ENCODE measurements at places on chromosomes 16 and 17.
A peak's percentile ranks its signal among the peaks of the same experiment; 100 is the strongest.

GRCh38 chr16:4404967-4405696 is 11.3 kb downstream of the CORO7 start:
- peak; percentile 14 for DNase-seq

- DNase-seq, result no peak
Observed at GRCh38 chr17:72931635-72932034, 160.9 kb downstream of the SLC39A11 start.

GRCh38 chr17:61997664-61998063 is 67.4 kb downstream of the MED13 start:
- DNase-seq, result no peak

GRCh38 chr16:1615761-1616160 is 3.6 kb downstream of the CRAMP1 start:
- no peak for DNase-seq

DNA sequence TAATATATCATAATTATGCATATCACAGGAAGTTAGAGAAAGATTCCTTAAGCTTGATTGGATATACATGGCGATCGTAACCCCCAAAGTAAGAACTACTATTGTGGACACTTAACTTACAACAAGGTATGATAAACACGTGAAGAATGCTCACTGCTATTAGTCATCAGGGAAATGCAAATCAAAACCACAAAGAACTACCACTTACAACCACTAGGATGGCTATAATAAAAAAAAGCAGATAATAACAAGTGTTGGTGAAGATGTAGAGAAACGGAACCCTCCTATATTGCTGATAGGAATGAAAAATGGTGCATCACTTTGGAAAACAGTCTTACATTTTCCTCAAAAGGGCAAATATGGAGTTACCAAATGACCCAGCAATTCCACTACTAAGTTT is 265.9 kb downstream of the SLC39A11 start:
- DNase-seq, result no peak

DNA sequence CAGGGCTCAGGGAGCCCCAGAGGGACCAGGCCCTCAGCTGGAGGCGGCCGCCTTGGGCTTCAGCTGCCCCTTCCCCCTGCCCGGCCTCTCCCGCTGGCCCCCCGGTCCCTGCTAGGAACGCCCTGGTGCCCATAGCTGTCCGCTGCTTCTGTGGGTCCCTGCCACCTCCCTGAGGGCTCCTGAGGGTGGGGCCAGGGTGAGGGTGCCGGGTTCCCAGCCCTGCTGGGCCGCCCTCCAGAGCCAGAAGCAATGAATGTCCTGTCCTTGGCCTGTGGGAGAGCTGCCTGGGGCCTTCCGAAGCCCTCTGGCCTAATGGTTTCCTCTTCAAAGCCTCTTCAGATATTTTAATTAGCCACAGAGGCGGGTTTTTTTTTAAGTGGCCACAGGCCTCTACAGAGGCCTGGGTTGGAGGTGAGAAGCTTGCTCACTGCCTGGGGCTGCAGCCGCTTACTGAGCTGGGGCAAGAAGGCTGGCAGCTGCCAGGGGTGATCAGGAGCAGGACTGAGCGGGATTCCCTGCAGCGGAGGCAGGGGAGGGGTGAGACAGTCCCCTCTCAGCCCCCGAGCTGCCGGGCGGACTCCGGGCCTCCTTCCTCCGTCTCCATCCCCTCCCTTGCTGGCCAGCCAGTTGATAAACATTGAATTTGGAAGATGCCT is 9.9 kb downstream of the CENPX start:
- DNase-seq, result no peak

DNA sequence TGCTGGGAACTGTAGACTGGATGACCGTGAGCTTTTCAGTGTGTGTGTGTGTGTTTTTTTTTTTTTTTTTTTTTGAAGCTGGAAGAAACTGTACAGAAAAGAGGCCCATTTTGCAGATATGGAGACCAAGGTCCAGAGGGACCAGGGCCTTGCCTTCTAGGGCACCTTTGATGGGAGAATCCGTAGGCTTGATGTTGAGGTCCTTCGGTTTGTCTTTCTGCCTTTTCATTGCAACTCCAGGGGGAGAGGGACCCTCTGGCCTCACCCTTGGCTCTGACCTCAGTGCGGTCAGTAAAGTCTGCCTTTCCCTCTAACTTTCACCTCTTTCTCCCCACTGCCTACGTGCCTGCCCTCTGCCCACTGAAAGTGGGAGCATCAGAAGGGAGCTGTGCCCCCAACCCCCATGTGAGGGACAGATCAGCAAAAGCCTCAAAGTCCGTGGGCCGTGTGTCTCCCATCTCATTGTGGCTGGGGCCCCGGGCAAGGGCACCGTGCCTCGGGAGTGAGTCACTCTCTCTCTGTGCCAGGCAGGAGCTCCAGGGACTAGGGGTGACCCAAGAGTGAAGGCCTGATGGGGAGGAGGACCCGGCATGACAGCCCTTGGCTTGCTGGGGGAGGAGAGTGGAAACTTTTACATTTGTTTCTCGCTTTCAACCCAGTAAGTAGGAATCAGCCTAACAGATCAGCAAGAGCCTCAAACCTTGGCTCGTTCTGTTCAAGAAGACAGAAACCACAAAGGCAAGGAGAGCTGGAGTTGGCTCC is 123.6 kb downstream of the CMIP start:
- no peak for DNase-seq

GRCh38 chr17:2598166-2598565 is 4.7 kb downstream of the PAFAH1B1 start:
- no peak for DNase-seq

DNA sequence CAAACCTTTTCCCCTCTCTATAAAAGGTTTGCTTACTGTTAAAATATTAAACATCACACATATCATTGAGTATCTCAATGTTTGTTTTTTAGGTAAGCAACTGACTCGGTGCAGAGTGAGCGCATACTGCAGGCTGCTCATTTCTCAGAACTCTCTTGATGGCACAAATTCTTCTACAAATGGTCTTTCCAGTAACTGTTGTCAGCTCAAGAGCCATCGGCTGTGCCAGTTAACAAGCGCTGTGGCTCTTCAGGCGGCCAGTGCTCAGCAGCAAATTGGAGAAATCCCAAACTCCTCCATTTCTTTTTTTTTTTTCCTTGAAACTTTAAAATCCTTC is 8.6 kb downstream of the ABCA3 start:
- DNase-seq, result no peak

DNA sequence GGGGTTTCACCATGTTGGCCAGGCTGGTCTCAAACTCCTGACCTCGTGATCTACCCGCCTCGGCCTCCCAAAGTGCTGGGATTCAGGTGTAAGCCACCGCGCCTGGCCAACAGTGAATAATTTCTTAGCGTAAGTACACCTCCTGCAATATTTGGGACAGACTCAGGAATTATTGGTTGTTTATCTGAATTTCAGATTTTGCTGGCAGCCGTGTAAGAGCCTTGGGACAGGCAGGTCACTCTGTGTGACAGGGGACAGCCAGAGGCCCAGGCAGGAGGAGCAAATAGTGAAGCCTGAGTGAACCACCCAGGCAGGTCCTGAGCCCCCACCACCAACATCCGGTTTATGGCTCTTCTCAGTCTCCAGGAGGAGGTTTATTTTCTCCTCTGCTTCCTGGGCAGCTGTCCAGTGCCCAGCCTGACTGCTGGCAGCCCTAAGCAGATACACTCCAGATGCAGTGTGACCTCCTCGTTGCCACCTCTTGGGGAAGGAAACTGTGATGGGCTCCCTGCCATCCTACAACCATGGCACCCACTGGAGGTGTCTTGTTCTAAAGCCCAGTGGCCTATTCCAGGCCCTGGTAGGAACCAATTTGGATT is 26.2 kb upstream of the ADORA2B start:
- DNase-seq, result no peak

GRCh38 chr16:5446623-5447240 is 349.1 kb upstream of the EEF2KMT start:
- no peak for DNase-seq

GRCh38 chr17:40340880-40341807 is 23.4 kb downstream of the GJD3 start:
- DNase-seq, result peak; percentile 77

GRCh38 chr17:19551591-19552148 is 18.0 kb downstream of the SLC47A1 start:
- DNase-seq, result no peak

- no peak for DNase-seq
Observed at GRCh38 chr17:21249920-21250703, 3.1 kb downstream of the NATD1 start.

GRCh38 chr17:73323409-73324159 is 11.8 kb upstream of the CDC42EP4 start:
- no peak for DNase-seq

GRCh38 chr17:63622574-63623390 is 565 bp downstream of the MAP3K3 start:
- peak; percentile 88 for DNase-seq

DNA sequence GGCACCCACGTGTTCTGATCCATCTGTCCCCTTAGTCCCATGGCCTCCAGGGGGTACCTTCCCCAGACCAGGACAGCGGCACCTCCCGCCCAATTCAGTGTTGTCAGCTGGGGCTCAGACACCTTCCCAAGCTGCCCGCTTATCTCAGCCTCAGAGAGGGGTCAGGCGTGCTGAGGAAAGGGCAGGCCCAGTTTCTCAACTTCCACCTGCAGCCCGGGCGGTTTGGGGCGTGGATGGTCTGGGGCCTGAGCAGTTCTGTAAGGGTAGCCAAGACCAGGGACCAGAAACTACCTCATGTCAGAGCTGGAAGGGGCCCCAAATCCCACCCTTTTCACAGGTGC is 5.1 kb downstream of the PLCD3 start:
- DNase-seq, result no peak

- DNase-seq, result no peak
Observed at GRCh38 chr16:87713451-87714229, 52.1 kb downstream of the KLHDC4 start.

- DNase-seq, result peak; percentile 70
Observed at GRCh38 chr16:9053006-9053601, 38.3 kb upstream of the HAPSTR1 start.

- DNase-seq, result no peak
Observed at GRCh38 chr17:69223809-69224208, 4.8 kb downstream of the ABCA10 start.

DNA sequence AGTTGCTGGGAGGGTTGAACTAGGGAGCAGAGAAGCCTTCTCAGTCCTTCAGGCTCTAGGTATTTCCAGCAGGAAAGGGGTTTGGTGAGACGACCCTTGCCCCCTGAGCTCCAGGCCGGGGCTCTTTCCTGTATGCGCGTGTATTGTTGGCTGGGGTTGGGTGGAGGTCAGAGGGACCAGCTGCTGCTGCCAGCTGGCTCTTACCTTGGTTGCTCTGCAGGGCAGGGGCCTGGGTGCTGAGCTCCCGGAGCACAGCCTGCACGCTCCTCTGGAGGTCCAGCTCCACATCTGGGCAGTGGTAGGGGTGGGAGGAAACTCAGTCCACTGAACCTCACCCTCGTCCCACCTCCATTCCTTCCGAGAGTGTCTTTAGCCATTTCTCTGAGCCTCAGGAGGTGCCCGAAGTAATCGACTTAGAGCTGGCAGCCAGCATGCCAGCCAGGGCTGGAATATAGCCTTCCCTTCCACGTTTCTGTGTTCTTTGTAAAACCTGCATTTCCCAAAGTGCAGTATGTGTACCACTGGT is 28.0 kb downstream of the PIK3R6 start:
- DNase-seq, result no peak

DNA sequence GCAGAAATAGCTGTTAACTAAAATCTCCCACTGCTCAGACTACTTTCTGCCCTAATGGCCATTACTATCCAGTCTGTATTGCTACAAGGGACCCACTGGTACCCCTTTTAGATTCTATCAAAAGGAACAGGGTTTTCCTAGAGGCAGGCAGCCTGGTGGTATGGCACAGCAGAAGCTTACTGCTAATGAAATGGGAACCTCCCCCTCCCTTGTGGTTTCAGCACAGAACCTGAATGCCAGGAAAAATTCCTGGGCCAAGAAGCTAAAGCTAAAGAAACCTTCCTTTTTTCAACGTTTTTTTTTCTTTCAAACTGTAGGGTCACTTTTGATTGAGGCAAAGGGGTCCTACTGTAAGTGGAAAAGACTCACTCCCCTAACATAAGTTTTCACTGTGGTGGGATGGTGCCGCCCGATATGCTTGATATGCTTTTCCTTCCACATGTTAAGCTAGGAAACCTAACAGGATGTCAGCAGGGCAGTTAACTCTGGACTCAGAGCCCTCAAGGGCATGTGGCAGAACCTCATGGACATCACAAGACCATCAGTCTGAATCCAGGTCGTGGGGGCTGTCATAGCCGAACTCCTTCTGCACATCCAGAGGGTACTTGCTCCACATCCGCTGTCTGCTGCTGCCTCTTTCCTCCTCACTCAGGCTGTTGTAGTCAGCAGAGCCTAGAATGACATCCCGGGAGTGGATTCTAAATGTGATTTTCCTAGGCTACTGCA is 9.8 kb downstream of the SLC7A6OS start:
- DNase-seq, result no peak

DNA sequence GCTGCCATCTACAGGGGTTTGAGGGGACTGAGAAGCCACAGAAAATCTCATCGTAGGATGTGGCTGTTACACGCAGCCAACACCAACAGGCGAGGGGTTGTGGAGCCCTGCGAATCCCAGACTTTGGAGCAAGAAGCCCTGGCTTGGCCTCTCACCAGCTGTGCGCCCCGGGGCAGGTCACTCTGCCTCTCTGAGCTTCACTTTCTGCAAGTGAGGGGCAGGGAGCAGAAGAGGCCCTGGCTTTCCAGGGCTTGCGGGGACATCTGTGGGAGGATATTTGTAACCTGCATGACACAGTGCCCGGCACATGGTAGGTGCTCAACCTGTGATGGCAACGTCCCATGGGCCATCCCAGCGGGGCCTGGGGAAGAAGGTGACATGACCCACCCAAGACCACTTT is 32.9 kb upstream of the CIBAR2 start:
- no peak for DNase-seq

DNA sequence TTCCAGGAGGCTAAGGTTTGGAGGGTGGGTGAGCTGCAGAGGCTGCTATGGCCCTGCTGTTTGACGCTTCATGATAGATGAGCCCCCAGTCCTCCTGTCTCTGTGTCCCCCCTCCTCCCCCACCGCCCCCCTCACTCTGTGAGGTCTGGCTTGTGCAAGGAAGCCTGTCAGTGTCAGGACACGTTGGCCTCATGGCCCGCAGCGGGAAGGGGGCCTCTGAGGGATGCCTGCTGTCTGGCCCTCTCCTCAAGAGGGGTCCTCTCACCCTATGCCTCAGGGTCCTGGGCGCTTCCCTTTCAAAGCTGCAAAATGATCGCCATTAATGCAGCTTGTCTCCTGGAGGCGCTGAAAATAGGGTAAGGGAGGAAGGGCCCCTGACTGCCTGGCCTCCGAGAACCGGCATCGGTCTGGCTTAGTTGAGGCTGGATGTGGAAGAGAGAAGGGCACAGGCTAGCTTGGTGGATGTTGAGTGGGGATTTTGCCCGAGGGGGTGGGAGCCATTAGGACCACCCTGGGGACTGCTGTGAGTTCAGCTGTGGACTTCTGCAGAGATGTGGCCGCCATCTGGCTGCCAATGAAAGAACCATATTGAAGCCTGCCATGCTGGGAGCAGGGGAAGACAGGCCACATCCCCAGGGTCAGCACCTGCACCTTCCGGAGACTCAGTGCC is 14.8 kb upstream of the GOSR2 start:
- DNase-seq, result peak; percentile 27

DNA sequence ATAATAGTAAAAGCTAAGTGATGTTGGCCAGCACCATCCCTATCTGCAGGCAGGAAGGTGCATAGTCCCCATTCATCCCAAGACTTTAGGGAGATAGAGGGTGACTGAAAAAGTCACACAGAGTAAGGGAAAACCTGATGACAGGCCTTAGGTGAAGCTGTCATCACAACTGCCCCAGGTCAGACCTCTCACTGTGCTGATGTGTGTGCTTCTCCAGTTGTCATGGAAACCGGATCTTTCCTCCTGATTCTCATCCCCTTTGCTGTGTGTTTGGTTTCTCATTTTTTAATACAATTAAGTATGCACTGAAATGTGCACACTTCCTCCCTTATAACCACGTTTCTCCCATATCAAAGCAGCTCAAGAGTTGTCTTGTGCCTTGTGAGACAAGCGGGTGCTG is 135.1 kb upstream of the ANKFN1 start:
- no peak for DNase-seq

- DNase-seq, result no peak
Observed at GRCh38 chr16:680625-680945, 375 bp downstream of the STUB1 start.
